Left ventricle myocardium superior (tissue), 1 donor: ENCODE measurements at places on chromosomes 1 and 21. TPM values are rescaled to one million over a fixed set of nuclear protein-coding genes. Genes with fewer than 3 reads are reported as not detected.

- no peak for DNase-seq
Observed at GRCh38 chr1:195973311-195973904, 634.8 kb downstream of the KCNT2 start.

GRCh38 chr1:219794085-219794743, 134.1 kb downstream of the SLC30A10 start:
- no peak for DNase-seq

GRCh38 chr1:172647987-172648386, 10.9 kb upstream of the FASLG start:
- no peak for DNase-seq

- DNase-seq, result no peak
Observed at GRCh38 chr1:77375990-77376389, 94.2 kb downstream of the AK5 start.

EPHA10 gene
- 0.10 TPM for total RNA-seq

CCDC18 gene
- total RNA-seq, result 2.9 TPM

ETV3L gene
- total RNA-seq, result not detected

DNA sequence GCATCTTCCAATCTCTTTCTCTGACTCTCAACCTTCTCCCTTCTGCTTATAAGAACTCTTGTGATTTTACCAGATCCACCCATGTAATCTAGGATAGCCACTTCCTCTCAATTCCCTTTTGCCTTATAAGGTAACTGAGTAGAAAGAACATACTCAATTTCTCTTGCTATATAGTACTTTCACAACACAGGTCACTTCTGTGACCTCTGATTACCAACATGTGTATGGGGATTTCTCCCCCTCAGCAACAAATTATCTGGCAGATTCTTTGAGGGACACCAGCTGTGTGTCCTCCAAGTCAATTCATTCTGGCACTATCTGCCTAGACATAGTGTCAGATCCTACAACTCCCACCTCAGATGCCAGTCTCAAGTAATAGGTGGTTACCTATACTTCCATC, 62.5 kb downstream of the IL23R start:
- no peak for DNase-seq

KANK4 gene
- 0.25 TPM for total RNA-seq

DNA sequence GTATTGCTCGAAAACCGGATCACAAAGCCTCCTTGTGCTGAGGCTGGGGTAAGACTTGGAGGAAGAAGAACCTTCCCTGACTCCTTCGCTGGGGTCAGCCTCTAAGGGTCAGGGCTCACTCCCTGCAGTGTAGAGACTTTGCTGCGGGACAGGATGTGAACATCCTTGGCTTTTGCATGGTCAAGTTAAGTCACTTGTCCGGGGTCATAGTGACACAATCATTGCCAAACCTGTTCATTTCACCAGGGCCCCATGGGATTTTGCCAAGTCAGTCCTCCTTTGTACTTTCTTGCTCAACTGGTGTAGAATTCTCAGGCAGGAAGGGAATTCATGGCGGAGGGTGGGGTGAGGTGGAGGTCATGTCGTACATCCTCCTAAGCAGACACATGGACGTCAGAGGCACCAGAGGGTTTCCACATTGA, 24.7 kb upstream of the IL10 start:
- no peak for DNase-seq

GRCh38 chr1:64112281-64112680, 91.1 kb upstream of the UBE2U start:
- DNase-seq, result no peak

GRCh38 chr1:227904541-227905335, 43.0 kb downstream of the WNT9A start:
- peak; percentile 22 for DNase-seq

DNA sequence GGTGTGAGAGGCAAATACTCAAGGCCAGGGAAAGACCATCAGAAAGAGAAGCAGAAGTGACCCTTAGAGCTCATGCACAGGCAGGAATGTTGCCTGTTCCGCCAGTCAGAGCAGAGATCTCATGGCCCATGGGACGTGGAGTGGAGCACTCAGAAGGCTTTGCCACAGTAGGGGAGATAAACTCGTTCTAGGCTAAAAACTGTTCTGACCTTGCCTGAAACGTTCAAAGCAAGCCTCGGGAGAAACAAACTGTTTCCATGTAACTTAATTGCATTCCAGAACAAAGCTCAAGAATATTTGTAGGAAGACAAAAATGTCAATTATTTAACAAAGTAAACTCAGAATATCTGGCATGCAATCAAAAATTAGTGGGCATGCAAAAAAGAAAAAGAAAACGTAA, 20.7 kb upstream of the SLC19A1 start:
- no peak for DNase-seq

SLC16A4 gene
- total RNA-seq, result 2.1 TPM

DNA sequence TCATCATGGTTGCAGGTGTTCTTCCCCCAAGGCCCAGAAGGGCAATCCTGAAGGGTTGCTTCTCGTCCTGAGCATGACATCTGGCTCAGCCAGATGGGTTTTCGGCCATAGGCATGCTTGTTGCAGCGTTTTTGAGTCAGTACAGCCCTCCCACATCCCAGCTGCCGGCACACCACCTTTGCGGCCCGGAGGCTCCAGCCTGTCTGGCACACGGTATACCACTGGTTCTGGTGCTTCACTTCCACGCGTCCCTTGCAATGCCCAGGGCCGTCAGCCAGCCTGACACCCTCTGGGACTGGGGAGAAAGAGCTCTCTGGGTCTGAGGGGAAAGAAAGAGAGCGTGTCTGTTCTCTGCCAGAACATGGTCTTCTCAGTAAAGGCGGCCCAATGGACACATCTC, 7.2 kb downstream of the CD5L start:
- no peak for DNase-seq

- DNase-seq, result peak; percentile 56
Observed at GRCh38 chr1:25704267-25704691, 87.7 kb downstream of the MAN1C1 start.

GRCh38 chr1:114153261-114154145, at the start of gene SYT6:
Gene SYT6 (minus strand): TSS chr1:114153869. CDS start chr1:114153772, 97 bp downstream.
- DNase-seq, result peak; percentile 33

DNA sequence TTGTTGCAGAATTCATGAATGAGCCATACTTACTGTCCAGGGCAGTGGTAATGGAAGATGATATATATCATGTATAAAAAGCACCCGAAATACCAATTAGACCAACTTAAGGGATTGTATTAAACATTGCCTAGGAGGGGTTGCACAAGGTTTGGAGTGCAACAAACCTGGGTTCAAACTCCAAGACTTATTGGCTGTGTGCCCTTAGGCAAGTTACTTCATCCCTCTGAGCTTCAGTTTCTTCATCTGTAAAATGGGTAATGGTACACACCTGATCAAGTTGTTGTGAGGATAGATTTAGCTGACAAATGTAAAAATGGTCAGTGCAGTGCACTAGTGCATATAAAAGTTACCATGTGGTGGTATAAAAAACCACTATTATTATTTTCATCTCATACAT, 9.8 kb upstream of the PPP1R15B start:
- DNase-seq, result no peak

AGMAT gene
- total RNA-seq, result not detected

TCHHL1 gene
- total RNA-seq, result not detected
